ENCODE measurements at places on chromosomes 5 and 9.

DNA sequence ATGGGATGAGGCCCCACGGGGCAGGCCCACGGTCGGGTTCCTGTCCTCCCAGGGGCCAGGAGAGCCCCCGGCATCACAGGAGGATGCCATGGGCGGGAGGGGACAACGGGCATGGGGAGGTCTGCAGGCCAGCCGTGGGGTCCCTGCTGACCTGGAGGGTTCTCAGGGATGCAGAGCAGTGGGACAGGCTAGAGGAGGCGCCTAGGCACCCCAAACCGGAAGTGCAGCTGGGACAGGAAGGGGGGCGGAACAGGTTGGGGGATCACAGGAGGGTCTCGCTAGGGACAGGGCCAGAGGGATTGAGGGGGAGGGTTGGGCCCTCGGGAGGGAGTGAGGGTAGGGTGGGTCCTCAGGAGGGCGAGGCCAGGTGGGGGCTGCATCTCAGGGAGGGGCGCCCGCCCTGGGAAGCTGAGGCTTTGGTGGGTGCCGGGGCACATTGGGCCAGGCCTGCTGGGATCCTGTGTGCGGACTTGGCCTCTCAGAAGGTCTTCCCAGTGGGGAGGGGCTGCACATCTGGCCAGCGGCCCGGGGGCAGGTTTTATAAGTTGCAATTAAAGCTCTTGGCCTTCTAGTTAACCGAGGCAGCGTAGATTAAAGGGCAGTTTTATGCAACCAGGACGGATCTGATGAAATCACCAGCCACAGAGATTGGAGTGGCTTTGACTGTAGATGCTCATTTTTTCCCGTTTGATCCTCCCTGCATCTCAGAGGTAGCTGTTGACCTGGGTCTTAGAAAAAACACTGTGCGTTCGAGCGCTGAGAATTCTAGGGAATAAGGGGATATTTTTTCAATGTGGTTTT is 20.1 kb downstream of the NKD2 start:
- DNase-seq, result peak; percentile 14

GRCh38 chr5:139137697-139138096 is 60.5 kb downstream of the SIL1 start:
- no peak for DNase-seq

- no peak for DNase-seq
Measured at GRCh38 chr5:7329141-7329540, 66.8 kb upstream of the ADCY2 start.

GRCh38 chr5:98804066-98804465 is 30.6 kb downstream of the RGMB start:
- no peak for DNase-seq

DNA sequence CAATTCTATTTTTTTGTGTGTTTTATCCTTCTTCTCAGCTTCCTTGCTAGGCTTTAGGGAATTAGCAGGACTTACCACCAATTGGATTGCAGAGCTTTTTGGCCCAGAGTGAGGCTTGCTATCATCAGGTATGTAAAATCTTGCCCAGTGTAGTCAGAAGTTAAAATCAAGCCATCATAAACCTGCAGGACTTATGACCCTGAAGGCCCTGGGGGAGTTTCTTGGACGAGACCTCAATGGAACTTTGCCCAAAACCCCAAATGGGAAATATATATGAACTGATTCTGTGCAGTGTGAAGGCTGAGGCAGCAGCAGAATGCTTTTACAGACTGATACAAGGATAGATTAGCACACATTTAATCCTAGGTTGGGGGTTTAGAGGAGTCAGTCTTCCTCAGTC is 287.0 kb downstream of the SH3GL2 start:
- DNase-seq, result no peak

DNA sequence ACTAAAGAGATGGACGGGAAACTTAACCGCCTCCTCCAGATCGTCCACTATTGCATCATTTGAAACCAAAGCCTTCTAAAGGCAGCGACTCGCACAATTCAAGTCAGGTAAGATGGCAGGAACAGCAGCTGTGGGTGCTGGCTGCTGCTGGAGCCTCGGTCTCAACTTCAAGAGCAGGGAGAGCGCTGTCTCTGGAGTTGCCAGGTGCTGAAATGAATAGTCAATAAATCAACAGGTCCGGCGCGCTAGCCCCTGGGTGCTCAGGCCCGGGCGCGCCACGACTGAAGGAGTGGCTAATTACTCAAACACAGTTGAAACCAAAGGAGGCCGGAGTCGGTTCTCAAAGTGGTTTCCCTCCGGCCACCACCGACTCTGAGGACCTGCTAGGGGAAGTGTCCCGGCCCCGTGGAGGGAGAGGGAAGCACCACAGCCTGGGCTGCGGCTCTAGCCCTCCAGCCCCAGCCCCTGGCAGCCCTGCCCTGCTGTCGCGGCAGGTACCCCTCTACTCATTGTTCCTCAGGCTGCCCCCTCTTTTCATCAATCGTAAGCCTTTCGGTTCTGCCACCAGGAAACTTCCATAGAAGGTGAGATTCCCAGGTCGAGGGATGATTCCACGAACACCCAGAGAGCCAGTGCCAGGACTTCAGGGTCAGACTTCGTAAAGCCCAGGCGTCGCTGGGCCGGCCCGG is 804 bp downstream of the TTC39B start:
- peak; percentile 41 for DNase-seq

DNA sequence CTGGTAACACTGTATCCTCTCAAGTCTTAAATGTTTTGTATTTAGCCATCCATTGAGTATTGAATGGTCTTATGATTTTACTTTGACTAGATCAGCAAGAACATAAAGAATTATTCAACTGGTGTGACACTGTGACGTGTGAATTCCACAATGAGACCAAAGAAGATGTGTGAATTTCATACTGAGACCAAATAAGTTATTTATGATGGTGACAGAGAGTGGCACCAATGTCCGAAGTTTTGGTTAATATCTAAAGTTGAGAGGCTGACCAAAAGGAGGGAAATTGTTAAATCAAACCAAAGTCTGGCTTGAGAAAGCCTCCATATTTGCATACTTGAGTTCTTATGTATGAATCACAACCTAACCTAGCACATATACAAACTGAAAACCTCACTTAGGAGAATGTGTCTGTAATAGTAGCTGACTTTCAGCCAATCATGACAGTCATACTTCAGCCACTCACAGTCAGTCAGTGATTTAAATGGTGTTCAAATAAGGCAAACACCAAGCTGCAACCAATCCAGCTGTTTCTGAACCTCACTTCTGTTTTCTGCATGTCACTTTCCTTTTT is 31.5 kb upstream of the FAM170A start:
- no peak for DNase-seq

GRCh38 chr9:20591223-20591622 is 31.1 kb downstream of the MLLT3 start:
- DNase-seq, result no peak

DNA sequence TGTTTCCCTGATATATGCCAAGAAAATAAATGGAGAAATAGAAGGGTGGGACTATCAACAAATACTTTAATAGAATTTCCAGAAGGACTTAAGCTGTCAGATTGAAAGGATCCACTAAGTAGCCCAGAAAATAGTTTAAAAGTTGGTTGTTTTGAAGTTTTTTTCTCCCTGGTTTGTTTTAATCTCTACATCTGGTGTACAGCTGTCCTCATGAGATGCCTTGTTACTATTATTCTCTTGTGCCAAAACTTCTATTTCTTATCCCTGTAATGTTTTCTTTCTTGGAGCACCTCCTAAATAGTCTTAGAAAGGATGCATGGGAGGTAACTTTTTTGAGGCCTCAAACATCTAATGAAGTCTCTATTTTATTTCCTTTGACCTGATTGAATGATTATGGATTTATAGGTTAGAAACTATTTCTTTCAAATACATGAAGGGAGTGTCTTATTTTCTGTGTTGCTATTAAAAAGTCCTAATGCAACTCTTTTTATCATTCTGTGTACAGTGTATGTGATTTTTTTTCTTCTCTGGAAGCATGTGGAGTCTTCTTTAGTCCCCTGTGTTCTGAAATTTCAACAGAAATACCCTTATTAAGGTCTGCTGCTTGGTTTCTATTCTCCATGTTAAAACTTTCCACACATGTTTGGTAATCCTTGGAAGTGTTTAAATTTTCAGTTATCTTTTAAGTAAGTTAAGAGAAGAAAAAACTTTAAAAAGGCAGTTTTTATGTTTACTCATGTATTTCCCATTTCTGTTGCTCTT is 140.0 kb upstream of the CDKN2B start:
- no peak for DNase-seq

DNA sequence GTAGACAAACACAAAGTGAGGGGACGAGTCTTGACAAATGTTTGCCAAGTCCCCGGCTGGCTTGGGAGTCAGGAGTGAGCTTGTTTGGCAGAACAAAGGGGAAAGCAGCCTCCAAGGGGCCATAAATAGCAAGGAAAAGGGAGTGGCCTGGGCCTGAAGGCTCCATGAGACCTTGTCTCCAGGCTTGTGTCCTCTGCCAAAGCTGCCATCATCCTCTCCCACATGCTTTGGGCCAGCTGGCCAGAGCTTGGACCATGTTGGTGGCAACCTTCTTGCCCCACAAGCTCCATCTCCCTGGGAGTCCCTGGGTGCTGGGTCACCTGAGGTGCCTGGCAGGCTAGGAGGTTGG is 13.3 kb upstream of the PITX1 start:
- peak; percentile 26 for DNase-seq

DNA sequence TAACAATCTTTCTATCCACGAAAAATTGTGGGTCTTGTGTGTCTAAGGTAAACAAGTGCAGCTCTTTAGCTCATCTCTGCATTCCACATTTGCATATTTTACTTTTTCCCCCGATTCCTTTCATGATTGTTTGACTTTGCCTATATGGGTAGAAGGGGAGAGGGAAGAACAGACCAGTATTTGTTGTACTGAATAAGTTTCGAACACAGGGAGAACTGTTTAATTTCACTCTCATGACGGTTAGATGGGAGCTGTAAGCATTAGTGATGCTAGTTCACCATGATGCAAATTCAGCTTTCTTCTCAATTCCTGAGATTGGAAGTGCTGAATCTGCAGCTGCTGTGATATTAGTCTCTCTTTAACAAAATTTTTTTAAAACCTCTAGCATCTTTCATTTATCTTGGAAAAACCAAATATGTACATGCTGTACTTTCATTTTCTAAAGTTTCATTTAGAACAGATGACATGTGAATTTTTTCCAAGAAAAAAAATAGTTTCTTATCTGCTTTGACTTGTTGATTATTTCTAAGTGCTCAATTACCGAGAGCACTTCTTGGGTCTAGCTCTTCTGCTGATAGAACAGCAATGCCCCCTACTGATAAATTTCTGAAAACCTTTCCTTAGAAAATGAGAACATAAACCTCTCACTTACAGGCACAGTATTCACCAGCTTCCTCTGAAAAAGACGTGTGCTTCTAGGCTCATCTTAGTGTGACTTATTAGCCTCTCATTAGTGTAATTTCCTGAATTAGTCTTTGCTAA is 149.5 kb downstream of the BAAT start:
- no peak for DNase-seq

DNA sequence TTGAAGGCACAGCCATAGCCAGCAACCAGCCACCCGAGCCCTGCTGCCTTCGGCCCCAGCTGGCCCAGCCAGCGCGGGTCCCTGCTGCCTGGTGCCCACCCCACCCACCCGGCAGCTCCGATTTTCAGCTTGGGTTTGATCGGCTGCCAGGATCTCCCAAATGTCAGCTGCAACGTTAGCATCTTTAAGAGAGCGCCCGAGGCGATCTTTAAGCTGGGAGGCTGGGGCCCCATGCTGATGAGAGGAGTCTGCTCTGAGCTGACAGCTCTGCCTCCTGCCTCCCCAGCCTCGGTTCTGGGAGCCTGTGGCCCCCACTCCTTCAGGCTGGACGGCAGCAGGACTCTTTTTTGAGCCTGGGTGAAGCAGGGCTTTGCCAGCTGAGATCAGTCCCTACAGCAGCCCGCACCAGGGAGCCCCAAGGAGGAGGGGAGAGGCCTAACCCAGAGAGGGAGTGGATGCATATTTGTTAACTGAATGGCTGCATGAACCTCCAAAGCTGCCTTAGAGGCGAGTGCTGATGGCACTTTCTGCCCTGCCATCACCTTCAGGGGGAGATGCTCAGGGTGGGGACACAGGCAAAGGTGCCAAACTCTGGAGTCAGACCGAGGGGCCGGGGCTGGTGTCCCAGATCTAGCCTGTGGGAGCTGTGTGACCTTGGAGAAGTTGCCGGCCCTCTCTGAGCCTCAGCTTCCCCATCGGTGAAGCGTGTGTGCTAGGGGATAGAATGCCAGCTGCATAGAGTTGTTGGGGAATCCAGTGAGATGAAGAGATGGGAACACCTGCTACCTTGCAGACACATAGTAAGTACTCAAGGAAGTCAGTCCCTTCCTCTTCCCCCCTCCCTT is 165.5 kb downstream of the C9orf50 start:
- no peak for DNase-seq

DNA sequence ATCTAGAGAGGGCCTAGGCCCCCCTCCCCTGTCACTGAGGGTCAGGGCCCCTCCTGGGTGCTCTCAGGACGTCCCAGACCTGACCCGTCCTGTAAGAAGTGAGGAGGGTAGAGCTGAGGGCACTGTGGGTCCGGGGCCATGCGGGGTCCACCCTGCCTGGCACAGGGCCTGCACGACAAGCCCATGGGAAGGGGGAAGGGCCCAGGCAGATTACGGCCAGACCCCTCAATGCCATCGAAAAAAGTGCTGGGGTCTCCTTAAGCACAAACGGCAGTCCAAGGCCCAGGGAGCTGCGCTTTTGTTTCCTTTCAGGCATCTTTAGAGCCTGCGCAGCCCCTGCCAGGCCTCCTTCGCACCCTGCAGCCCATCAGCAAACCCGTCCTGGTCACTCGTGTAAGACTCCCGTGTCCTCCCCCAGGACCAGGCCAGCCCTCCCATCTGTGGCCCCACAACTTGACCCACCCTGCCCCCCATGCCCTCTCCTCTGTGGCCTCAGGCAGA is 4.4 kb upstream of the EXOC3 start:
- peak; percentile 46 for DNase-seq

- DNase-seq, result no peak
Measured at GRCh38 chr5:26237489-26237888, 800.9 kb downstream of the CDH9 start.

DNA sequence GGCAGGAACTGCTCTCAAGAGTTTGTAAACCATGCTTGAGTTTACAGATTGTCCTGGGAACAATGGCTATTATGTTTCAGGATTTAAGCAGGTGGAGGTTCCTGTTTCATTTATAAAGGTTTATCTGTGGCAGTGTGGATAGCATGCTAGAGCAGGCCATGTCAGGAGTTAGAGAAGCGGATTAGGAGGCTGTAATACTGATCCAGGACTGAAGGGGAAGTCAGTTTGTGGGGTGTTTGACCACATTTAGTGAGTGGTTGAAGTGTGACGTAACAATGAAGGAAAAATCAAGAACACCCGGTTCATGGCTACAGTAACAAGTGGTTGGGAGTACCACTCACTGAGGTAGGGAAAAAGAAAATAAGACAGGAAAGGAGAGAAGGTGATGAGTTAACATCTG is 299.0 kb downstream of the TLR4 start:
- no peak for DNase-seq

- no peak for DNase-seq
Measured at GRCh38 chr9:79580055-79580454, 8.3 kb downstream of the TLE4 start.

DNA sequence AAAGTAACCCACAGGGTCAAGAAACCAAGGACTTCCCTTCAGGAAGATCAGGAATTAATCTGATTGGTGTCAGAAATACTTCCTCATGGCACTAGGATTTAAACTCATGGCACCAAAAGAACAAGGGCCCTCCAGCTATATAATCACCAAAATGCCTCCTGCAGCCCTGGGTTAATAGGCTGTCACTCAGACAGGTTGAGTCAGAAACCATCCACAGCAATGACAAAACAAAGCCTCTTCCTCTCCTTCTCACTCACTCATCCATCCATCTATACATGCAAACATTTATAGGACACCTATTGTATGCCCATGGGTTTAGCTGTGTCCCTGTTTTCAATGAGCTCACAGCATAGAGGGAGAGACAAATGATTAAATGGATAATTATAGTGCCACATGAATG is 62.5 kb upstream of the SPOCK1 start:
- DNase-seq, result no peak

All from heart left ventricle (tissue), 16 donors.